ENCODE measurements at places on chromosomes 3 and 15.

DNA sequence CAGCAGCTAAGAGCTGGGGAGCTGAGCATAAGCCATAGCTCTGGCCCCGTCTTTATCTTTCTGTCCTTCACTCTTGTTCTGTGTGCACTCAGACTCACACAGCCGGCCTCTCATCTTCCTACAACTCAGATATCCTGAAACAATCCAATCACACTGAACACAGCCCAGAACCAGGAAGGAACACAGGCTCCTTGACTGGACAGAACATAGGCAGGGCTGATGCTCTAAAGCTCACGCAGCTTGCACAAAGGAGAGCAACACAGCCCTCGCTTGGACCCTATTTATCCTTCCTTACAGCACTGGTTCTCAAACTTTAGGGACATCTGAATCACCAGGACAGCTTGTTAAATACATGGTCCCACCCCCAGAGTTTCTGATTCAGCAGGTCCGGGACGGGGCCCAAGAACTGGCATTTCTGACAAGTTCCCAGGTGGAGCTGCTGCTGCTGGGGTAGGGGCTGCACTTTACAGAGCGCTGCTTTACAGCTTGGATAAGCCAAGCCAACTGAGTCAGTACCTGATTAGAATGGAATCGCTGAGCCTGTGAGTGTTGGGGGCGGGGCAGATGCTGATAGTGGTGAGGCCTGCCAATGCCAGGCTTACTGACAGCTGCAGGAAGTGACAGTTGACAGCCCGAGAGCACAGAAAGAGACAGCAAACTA lies 65.1 kb downstream of the MRPL46 start:
- no peak for DNase-seq

- no peak for DNase-seq
These were observed 6.2 kb downstream of the DLG1 start for GRCh38 chr3:197292083-197292646.

- no peak for DNase-seq
These were observed 404.2 kb upstream of the RARB start for GRCh38 chr3:25023876-25024275.

DNA sequence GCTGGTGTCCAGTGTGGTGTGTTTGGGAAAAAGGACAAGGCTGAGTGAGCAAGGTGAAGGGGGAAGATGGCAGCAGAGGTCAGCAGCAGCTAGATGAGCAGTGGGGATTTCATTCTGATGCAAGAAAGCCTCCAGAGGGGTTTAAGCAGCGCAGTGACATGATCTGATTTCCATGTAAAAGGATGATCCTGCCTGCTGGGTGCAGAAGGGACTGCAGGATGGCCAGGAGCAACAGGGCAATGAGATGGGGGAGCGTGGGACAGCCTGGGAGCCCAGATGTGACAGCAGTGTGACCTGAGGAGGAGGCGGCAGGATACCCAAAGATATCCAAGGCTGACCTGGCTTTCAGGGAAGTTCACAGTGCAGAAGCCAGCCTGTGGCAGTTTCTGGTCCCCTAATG lies 6.1 kb downstream of the WNT7A start:
- no peak for DNase-seq

- DNase-seq: no peak
These were observed 2.7 kb downstream of the GAP43 start for GRCh38 chr3:115626006-115626409.

GRCh38 chr3:101011136-101011535 lies 17.9 kb upstream of the ABI3BP start:
- DNase-seq: no peak
